Stimulated activated CD4-positive, alpha-beta T cell treated with anti-CD3 and anti-CD28 coated beads, TNF-alpha, amount 100 ng/mL, for 1 hour (primary cell): ENCODE measurements at places on chromosomes 7 and 10.

- no peak for DNase-seq
Measured at GRCh38 chr10:117757086-117757720, 214.7 kb downstream of the EMX2 start.

DNA sequence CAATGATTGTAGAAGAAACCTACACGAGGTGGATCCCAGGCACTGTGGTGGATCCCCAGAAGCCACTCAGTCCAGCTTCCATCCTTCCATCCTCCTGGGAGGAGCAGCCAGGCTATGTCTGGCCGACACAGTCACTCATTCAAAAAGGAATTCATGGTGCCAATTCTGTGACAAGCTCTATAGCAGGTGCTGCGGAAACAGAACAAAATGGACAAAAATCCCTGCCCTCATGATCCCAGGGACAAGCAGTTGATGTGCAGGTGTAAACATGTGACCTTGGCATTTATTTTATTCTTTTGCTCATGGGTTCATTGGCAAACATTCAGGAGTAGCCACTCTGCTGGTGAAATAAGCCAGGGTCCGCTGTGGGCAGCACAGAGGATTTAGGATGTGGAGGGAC is 49.2 kb upstream of the FGFR2 start:
- no peak for DNase-seq

DNA sequence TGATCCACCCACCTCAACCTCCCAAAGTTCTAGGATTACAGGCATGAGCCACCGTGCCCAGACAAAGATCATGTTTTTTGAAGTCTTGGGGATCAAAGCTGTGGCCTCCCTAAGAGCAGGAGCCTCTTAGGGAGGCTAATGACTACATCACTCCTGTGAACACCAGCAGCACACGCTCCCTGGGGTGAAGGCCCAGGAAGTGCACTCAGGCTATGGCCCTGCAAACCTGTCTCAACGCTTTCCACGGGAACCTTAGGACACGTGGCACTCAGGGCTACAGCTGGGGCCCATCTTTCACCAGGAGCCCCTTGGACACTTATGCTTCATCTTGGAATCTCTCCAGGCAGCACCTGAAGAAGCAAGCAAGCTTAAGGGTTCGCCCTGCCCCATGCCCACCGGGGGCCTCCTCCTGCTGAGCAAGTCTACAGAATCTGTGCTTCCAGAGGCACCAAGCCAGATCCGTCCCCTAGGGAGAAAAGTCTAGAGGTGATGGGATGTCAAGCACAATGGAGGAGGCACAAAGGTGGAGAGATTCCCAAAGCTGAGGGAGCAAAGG is 18.4 kb downstream of the VSTM4 start:
- DNase-seq, result no peak

DNA sequence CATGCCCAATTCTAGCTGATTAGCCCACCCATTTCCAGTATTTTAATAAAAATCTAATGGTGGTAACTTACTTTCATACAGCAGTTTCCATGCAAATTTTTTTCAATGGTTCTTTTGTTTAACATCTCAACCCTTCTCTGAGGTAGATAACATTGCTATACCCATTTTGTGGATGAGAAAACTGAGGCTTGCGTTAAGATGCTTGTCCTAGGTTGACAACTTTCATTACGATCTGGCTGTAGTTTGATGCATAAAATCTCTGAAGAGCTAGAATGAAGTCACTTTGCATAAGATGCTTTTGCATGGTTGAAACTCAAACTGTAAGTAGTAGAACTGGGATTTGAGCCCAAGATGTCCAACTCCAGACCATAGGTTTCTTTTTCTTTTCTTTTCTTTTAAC is 309.5 kb upstream of the PODXL start:
- no peak for DNase-seq

- DNase-seq, result no peak
Measured at GRCh38 chr7:71746006-71746405, 614.1 kb downstream of the GALNT17 start.

DNA sequence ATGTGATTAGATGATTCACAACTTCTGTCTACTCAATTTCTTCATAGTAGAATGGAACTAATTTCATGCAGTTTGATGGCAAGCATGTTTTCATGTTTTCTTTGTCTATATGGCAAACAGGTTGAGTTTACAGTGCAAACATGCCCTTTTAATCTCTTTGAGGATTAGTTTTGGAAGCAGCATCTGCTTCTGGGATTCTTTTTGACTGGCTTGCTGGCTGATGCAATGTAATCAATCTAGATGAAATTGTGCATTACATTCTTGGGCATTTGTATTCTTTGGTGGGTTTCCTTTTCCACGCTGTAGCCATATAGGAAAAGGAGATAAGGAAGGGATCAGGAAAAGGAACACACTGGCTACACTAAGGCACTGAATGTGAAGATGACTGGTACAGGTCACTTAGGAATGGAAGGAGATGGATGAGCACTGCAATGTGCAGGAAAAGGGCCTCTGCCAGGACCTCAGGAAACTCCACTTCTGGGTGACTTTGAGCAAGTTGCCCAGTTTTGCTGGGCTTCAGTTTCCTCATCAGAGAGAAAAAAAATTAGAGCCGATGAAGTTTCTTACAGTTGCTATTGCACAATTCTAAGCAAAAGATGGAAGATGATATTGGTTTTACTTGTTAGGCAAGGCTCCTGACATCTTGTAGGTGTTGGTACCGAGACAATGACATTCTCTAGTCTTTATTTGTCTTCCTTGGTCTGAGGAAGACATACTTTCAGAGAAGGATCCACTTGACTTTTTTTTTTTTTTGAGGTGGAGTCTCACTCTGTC is 269.1 kb downstream of the SUGCT start:
- no peak for DNase-seq

- DNase-seq, result no peak
Measured at GRCh38 chr7:144049491-144049890, 743 bp downstream of the OR2A5 start.

DNA sequence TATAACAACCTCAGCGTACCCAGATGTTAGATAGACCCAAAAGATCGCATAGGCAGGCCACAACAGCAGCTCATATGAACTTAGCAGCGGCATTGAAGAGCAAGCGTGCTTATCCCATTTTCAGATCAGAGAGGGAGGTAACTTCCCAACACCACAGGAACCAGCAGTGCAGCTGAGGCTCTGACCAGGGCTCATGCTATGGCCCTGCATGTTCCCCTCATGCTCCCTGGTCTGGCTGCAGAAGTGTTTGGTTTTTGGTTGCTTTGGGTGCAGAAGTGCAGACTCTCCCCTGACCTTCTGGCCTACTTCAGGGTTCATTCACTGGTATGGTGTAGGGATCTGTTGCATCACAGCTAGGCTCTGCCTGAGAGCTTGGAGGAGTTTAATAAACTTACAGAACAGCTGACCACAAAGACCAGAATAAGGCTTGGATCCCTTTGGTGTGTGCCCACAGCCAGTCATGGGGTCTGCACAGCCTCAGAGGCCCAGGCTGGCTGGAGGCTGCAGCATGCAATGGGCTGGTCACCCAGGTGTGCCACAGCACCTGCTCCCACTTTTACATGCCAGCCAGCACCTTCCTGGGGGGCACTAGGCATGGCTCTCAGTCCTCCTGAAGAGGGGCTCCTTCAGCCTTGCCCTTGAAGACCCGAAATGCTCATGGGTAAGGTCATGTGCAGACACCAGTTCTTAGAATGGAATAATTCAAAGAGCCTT is 9.1 kb upstream of the CXCL12 start:
- no peak for DNase-seq

DNA sequence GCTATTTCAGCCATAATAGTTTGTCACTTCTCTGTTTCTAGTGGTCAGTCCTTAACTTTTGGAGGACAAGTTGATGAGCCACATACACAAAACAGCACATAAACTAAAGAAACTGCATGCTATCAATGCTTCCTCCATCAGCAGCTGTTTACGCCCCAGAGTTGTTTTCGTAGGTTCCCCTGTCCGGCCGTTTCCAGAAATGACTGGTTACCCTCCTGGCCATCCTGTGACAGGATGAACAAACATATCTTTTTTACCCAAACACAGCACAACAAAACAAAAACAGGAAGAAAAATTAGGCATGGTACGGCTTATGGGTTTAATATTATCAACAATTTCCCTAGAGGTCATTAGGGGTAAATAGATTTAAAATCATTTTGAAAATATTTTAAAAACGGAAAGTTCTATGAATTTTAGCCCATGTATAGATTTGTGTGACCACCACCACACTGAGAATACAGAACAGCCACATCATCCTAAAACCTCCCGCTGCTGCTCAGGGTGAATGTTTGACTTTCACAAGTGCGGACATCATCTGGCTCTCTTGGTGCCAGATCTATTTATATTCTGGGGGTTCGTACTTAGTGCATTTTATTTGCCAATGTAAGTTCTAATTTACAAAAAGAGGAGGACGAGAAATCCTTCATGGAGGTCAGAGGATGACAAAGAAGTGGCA is 74.8 kb downstream of the HIPK2 start:
- no peak for DNase-seq

- DNase-seq, result no peak
Measured at GRCh38 chr10:28365840-28366239, 63.0 kb upstream of the MPP7 start.

GRCh38 chr7:18659746-18660145 is 164.2 kb downstream of the HDAC9 start:
- no peak for DNase-seq

GRCh38 chr10:76017733-76018433 is 586.5 kb downstream of the LRMDA start:
- no peak for DNase-seq

DNA sequence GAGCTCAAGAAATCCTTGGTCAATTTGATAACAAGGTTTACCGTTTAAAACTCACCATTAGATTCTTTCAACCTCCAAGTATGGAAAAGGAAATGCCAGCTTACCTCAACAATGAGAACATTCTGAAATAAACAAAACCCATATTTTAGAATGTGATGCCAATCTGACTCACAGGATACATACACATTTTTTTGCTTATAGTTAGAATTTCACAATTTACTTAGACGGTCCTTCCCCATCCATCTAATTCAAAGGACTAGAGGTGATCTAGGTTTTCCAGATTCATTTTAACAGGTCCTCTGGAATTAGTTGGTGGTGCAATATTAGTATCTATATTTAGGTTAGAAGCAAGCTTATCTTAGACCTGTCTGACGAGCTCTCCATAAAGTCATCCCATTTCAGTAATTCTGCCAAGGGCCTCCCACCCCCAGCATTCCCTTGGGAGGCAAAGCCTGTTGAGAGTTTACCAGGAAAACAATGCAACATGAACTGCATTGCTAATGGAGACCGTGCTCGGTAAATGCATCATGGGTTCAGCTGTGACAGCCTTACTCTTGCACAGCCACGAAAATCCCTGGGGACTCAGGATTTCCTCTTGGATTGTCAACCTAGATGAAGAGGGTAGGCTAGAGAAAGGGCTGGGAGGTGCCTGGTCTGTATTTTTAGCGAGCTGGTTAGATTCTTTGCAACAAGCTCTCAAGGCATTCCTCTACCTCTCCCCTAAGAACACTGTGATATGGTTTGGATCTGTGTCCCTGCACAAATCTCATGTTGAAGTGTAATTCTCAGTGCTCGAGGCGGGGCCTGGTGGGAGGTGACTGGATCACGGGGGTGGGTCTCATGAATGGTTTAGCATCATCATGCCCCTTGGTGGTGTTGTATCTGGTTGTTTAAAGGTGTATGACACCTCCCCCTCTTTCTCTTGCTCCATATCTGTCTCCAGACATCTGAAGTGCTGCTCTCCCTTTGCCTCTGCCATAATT is 93.8 kb downstream of the PRTFDC1 start:
- no peak for DNase-seq
